ENCODE measurements at places on chromosomes 2 and 18.

GRCh38 chr18:79553154-79553553, 126.4 kb upstream of the CTDP1 start:
- no peak for DNase-seq

DNA sequence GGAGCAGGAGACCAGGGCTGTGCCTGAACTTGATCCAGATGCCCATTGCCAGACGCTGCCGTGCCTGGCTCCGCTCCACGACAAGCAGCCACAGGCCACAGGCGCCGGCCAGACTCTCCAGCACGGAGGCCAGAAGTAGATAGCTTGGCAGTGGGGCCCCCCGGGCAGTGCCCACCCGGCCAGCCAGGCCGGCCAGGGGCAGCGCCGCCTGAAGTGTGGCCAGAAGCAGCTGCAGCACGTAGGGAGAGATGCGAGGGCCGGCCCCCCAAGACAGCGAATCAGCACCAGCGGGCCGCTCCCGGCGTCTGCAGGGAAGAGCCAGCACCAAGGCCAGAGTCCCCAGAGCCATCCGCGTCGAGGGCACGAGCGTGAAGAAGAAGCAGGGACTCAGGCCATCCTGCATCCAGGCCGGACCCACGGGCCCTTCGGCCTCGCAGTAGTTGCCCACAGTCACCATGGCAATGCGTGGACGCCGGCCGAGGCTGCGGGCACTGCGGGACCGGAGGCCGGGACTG, 484 bp downstream of the ABCB6 start:
- DNase-seq = no peak

GRCh38 chr18:22827216-22827615, 105.9 kb upstream of the RBBP8 start:
- no peak for DNase-seq

DNA sequence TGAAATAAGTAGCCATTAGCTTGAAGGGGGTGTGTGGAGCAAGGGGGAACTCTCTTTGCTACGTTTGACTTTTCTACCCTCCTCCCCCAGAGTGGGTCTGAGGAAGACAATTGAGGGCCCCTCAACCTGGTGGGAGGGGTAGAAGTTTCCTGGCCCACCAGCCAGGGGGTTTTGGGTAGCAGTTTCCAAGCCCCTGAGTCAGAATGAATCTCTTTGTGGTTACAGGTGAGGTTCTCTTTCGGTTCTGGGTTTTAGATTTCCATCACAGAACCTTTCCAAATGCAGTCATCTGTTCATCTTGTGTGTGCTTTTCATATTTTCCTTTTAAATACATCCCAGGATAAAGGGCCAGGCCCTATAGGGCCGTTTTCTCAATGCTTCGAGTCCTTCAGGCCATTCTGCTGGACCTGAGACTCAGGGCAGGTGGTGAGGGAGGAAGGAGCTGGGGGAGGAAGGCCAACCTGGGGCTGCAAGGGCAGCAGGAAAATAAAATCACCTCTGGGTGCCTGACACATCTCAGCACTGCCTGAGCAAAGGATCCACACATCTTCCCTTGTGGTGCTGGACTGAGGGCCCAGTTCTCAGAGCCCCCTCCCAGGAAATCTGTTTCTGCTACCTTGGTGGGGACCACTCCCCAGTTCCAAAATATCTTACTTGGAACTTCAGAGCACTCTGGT, 4.7 kb downstream of the LBH start:
- no peak for DNase-seq

GRCh38 chr2:187349326-187349944, 98.6 kb downstream of the CALCRL start:
- DNase-seq = no peak

- DNase-seq = no peak
Observed at GRCh38 chr2:67689186-67689585, 292.1 kb downstream of the ETAA1 start.

DNA sequence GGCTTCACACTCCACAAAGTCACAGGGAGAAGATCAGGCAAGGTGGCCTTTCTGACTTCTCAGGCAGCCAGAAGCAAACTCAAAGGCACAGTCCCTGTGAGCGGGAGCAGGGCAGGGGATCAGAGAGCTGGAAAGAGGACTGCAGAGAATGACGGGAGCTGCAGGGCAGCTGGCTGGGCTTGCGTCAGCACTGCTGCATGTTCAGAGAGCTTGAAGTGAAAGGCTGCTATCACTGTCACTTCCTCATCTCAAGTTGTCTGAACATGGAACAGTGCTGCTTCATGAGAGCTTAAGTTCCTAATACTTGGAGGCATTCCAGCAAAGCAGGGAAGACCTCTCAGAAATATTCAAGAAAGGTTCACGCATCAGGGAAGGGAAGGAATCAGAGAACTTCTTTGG, 20.4 kb downstream of the TGFBRAP1 start:
- DNase-seq = no peak

- no peak for DNase-seq
Observed at GRCh38 chr2:170394641-170395387, 216.9 kb downstream of the MYO3B start.

DNA sequence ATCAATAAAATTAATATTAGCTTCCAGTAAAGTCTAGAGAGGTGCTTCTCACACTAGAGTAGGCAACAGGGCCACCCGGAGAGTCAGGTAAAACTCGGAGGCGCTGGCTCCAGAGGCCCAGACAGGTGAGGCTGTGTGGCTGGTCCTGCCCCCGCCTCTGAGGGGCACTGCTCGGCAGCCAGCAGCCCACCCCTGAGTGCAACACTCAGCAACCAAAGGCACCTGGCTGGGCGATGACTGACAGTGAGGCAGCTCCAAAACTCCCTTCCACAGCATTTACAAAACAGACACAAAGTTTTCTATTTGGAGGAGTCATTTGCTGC, 138.8 kb upstream of the ID2 start:
- no peak for DNase-seq

GRCh38 chr2:127357591-127357990, 30.2 kb downstream of the MAP3K2 start:
- DNase-seq = no peak

GRCh38 chr2:10192392-10193015, 70.0 kb downstream of the RRM2 start:
- DNase-seq = no peak

GRCh38 chr2:20998972-20999905, 44.6 kb downstream of the APOB start:
- DNase-seq = no peak

- no peak for DNase-seq
Observed at GRCh38 chr2:112520234-112520783, 22.0 kb upstream of the POLR1B start.

DNA sequence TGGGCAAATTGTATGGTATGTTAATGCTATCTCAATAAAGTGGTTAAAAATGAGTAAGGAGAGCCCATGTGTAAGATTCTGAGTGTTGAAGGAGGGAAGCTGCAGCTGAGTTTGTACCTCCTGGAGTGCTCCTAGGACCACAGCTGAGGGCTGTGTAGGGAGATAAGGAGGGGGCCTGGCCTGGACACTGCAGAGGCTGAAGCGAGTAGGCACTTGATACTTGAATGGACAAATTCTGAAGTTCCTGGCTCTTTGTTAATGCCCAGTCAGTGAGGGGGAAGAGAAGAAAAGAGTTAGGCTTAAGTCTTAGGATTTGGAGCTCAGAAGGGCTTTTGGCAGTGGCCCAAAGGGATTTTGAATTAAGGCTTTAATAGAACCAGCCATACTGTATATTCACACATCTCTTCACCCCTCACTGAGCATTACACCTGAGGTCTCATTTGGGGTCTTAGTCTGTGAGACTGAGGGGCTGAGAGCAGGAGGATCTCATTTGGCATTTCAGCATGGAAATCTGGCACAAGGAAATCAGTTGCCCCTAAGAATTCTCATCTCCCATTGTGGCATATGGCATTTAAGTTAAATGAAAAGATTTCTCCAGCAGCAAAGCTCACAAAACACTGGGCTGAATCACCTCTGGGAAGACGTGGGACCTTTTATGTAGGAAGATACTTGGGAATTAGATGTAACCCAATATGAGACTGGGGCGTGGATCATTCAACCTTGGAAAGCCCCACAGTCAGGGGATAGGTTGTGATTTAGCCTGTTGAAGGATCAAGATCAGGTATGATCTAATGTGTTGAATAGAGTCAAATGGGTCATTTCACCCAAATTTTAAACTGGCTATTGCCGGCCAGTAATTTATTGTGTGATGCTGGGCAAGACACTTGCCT, 46.8 kb downstream of the LIPG start:
- DNase-seq = no peak

DNA sequence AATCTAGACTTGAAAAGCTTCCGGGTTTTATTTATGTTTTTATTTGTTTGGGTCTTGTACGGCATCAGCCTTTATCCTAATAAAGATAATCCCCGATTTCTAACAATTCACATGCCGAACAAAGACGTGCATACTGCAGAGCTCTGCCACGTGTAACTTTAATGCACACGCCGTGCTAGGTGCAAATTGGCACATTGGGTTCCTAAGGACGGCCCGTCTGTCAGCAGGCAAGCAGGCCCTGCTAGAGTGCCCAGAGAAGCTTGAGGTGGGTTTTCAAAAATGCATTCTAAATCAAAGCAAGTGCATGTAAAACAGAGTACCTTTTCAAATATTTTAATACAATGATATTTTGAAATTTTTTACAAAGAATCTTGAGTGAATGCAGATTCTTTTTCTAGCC, 806.4 kb upstream of the POU3F3 start:
- DNase-seq = no peak

DNA sequence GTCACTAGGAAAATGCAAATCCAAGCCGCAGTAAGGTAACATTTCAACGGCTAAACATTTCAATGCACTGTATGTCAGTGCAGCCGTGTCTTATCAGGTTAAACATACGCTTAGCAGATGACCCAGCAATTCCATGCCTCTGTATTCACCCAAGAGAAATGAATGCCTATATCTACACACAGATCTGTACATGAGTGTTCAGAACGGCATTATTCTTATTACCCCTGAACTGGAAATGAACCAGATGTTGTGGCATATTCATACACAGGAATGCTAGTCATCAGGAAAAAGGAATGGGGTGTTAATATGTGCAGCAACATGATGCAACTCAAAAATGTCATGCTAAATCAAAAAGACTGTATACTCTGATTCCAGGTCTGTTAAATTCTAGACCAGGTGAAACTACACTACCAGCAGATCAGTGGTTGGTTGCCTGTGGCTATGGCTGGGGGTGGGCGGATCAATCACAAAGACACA, 80.4 kb upstream of the RPL31 start:
- DNase-seq = no peak

DNA sequence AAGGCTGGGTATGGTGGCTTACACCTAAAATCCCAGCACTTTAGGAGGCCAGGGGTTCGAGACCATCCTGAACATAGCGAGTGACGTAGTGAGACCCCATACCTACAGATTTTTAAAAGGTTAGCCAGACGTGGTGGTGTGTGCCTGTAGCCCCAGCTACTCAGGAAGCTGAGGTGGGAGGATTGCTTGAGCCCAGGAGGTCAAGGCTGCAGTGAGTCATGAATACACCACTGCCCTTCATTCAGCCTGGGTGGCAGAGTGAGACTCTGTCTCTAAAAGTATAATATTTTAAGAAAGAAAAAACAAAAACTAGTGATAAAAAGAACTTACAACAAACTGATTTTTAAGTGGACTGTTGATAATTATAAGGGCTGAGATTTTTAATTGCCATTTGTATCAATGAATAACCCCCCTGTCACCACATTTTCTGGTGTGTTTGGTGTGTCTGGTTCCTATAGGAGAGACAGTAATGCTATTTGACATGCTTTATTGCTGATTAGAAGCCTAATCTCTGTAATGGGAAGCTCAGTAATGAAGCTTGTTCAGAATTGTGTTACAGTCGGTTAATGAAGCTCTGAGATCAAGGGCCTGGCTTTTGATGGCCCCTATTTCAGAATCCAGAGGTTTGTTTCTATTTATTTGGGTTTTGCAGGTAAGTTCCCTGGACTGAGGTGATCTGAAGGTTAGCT, 147.0 kb downstream of the NEDD4L start:
- DNase-seq = no peak

- no peak for DNase-seq
Observed at GRCh38 chr18:8167026-8167425, 442.2 kb upstream of the RAB12 start.

DNA sequence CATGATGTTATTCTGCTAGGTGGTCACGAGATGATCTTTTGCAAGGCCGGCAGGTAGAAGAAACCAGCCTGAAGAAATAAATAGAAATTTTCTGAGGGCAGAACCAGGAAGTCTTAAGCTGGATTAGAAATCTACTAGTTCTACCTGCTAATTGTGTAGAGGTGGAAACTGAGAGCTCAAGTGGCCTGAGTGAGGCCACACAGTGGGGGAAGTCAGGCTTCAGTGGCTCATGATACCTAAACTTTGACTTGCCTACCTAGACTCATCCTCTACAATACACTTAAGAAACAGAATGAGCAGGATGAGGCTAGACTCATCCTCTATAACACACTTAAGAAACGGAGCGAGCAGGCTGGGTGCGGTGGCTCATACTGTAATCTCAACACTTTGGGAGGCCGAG, 134.9 kb upstream of the NDUFV2 start:
- DNase-seq = no peak

DNA sequence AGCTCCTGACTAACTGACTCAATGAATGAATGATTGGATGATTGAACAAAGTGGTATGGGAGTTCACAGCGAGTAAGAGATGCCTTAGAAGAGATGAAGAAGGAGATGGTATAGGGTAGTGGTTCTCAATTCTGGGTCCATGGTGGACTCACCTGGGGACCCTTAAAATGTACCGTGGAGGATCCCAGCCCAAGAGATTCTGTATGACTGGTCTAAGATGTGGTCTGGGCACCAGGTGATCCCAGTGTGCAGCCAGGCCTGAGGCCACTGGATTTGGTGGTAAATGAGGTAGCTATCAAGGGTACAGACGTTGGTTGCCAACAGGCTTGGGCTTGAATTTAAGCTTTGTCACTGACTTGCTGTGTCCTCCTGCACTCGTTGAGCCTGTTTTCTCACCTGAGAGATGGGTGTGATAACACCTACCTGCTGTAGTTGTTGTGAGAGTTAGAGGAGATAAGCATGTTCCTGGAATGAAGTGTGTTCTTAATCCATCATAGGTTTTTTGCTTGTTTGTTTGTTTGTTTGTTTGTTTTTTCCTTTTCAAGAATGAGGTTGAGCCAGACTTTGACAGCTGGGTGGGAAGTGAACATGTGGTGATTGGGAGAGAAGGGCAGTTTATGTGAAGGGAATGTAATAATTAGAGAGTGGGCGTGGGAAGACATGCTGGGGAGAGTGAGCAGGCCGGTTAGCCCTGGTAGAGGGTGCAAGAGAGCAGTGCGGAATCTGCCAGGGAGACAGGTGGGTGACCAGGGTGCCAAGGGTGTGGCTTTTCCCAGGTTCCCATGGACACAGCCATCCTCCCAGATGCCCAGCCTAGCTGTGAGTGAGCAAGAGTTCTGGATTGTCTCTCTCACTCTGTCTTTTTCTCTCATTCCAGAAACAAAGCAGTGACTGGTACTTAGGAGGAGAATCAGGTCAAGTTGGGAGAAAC, 31.4 kb upstream of the IL1B start:
- DNase-seq = no peak

DNA sequence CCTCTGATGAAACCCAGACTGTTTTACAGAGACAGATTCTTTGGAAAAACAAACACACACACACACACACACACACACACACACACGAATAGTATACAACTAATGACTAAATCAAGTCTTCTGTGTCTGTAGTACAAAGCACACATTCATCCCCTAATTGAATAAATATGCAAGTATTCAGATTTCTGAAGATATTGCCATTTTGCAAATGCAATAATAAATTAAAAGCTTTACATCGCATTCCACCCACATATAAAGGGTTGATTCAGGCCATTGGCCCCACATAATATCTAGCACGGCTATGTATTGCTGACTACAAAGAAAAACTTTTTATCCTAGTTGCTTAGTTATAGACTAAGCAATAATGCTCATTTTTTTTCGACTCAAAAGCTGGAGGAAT, 86.2 kb downstream of the PAX3 start:
- DNase-seq = no peak
